ENCODE measurements at places on chromosomes 11 and 22.

DNA sequence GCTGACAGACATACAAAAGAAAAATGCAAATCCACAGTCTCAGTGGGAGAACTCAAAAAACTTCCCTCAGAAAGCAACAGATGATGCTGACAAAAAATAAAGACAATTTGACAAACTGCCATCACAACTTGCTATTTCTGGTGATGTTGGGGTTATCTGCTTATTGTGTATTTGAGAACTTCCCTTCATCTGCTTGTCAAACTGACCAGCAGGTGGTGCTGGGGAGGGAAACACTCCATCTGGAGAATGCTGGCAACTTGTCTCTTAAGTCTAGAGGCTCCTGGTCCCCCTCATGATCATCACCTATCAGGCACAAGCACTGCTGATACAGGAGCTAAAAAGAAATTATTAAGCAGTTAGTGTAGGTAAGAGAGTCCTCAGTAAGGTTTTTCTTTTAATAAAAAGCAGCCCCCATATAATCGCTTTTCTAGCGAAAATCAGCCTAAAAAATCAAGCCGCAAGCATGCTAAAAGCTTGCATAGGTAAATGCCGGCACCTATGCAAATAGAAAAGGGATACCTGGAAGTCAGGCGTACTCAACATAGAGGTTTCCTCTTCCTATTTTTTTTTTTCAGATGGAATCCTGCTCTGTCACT, 9.8 kb upstream of the FAM111B start:
- no peak for DNase-seq

DNA sequence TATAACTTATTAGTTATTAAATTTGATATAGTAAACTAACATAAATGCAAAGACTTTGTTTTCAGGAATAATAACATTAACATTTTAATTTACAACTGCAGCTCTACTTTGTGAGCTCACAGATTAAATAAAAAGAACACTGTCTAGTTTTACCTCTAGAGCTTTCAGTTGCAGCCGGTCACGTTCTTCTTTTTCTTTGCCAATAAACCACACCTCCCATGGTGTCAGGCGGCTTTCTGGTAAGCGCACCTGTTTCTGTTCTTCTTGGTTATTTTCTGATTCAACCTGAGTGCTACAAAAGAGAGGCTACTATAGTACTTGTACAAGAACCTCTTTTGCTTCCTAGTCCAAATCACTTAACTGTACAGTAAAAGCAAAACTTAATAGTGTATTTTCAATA, 5.8 kb downstream of the CCDC34 start:
- DNase-seq, result no peak

DNA sequence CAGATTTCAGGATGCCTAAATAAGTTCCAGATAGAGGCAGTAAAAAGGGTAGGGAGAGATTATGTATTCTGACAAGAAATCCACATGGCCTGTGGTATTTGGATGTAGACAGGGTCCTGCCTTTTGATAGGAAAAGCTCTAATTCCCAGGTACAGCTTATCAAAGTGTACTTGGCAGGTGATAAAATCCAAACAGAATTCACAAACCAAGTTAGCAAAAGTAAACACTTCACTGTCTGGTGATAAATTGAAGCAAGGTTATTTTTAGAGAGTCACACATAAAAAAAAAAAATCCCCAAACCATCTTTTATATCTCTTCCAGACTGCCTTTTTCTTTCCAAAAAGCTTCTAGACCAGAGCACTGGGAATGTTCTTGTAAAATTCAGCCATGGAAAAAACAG, 5.7 kb downstream of the CBLIF start:
- DNase-seq, result no peak

- no peak for DNase-seq
These were observed 66.0 kb downstream of the WNT7B start for GRCh38 chr22:45910928-45911467.

- DNase-seq, result no peak
These were observed 23.2 kb downstream of the RTN4R start for GRCh38 chr22:20244691-20245576.

DNA sequence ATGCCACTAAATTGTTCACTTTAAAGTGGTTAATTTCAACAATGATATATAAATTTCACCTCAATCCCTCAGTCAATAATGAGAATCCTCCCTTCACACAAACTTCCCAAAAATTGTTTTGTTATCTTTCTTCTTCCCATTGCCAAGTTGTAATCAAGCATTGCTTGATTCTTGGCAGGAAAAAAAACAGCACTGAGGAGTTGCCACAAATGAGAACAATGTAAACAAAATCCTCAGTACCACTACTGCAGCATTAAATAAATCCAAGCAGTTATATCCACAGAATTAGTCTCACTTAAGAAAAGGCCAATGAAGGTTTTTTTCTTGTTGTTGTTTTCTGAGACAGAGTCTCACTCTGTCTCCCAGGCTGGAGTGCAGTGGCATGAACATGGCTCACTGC, 38.2 kb downstream of the FAM168A start:
- no peak for DNase-seq

DNA sequence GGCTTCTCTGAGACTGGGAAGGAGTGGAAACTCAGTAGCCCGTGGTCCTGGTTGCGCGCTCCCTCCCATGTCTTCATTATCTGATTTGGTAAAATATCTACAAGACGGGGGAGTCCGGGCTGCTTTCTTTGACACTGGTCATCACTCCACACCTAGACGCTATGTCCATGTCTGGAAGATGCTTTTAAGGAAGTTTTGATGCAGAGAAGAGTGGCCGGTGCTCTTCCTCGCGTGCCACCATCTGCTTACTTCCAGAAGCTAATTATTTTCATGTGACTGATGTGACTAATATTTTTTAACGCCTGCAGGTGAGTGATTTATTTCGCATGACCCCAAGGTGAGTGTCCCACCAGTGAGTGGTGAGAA, 339 bp upstream of the TRIM21 start:
- DNase-seq, result no peak

- no peak for DNase-seq
These were observed 24.4 kb downstream of the MRGPRG start for GRCh38 chr11:3194016-3194816.

Measured in GM04503 (cell line).